ENCODE measurements at places on chromosomes 1 and 21.
A peak's percentile ranks its signal among the peaks of the same experiment; 100 is the strongest.

DNA sequence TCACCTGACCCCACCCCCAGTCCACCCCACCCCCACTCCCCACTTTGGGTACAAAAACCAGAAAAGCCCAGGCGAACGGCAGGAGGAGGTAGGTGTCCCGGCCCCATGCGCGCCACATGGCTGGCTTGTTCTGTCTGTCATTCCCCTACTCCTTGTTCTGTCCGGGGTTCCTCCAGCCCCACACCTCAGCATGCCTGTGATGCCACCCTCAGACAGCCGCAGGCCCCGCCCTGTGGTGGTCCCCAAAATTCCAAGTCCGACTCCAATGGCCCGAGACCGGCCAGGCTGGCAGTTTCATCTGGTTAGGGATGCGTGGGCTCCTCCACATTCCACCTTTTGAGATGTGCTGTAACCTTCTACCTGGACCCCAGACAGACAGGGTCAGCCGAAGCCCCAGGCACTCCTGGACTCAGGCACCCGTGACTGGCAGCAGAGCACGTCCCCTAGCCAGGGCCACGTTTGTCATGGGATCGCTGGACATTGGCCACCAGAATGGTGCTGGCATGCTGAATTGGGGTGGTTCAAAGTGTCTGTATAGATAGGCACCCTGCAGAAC, 94.4 kb downstream of the WDR4 start:
- DNase-seq = no peak

DNA sequence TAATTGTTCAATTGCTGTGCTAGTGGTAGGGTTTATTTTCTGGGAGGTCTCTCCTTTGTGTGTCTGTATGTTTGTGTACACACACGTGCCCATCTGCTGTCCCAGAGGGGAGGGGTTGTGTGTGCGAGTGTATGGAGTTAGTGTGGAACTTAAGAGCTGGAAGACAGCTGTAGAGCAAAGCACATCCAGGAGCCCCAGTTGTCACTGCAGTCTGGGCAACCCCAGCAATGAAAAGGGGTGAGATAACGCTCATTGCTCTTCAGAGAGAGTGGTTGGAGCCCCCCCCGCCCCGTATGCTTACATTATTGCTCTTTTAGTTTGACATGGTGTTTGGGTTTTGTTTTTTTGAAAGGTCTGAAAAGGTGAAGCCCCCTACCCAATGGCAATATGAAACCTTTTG, 36.9 kb downstream of the NCF2 start:
- no peak for DNase-seq

DNA sequence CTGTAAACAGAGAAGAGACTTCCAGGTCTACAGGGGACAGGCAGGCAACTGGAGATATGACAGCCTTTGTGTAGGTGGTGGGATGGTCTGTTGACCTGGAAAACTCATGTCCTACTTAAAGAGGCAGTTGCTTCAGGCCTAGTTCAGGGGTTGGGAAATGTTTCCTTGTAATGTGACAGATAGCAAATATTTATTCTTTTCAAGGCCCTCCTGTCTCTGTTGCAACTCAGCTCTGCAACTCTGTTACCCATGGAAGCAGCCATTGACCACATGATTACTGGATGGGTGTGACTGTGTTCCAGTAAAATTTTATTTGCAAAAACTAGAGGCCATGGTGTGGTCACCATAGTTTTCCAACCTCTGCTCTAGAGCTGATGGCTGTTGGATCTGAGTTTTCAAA, 341.9 kb downstream of the PTBP2 start:
- no peak for DNase-seq

- DNase-seq = no peak
Observed at GRCh38 chr1:225446981-225447615, 19.3 kb upstream of the LBR start.

GRCh38 chr1:75745276-75745675, 20.8 kb downstream of the ACADM start:
- DNase-seq = no peak

DNA sequence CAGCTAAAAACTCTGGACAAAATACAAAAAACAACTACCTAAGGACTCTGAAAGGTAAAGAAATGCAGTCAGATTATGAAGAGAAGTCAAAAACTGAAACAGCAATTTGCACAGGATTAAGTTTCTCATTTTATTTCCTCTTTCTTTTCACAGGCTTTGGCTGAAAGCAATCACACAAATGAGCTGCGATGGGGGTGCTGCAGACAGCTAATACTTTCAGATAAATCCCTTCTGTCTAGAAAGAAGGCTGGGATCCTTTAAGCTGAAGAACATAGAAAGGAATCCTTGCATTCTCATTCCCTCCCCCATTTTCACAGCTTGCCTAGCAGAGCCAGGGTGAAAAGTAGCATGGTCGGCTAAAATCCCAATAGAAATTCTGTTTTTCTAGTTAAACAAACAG, 32.0 kb upstream of the PRDX6 start:
- no peak for DNase-seq

GRCh38 chr1:40763742-40764532, 19.6 kb upstream of the KCNQ4 start:
- DNase-seq = no peak

- no peak for DNase-seq
Observed at GRCh38 chr21:40029888-40030287, 162.7 kb downstream of the PCP4 start.

DNA sequence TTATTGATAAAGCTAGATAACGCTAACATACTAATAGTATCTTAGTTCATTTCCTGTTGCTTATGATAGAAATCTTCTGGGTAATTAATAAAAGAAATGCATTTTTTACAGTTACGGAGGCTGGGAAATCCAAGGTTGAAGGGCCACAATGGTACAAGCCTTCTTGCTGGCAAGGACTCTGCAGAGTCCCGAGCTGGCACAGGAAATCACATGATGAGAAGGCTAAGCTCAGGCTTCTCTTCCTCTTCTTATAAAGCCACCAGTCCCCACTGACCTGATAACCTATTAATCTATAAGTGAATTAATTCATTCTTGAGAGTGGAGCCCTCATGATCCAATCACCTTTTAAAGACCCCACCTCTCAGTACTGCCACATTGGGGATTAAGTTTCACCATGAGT, 82.6 kb downstream of the GPR161 start:
- DNase-seq = no peak

- peak; percentile 23 for DNase-seq
Observed at GRCh38 chr1:10960411-10961299, 51.8 kb upstream of the TARDBP start.
